Stimulated activated CD8-positive, alpha-beta memory T cell treated with anti-CD3 and anti-CD28 coated beads, Interleukin-2, amount 100 ng/mL, for 1 hour (primary cell): ENCODE measurements at places on chromosomes 5 and 9.

DNA sequence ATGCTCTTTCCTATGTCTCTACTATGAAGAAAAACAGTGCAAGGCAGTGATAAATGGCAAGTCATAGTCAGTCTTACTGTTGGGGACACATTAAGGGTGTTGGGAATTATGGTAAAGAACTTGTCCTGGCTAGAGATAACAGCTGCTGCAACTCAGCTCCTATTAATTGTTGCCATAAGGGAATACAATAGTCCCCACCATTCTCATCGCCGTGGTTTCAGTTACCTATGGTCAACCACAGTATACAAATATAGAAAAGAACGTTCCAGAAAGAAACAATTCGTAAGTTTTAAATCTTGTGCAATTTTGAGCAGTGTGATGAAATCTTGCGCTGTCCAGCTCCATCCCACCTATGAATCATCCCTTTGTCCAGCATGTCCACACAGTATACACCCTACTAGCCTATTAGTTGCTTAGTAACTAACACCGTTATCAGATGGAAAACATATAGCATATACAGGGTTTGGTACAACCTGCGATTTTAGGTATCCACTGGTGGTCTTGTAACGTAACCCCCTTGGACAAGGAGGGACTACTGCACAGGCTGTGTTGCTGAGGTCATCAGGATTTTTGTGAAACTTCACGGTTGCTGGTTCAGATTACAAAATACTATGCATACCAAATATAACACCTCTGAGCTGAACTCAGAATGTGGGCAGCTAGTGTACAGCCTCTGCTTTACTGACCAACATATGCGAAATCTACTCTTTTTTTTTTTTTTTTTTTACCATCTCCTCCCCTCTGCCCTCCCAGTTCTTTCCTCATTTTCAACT is 53.5 kb downstream of the ZFR start:
- no peak for DNase-seq

- no peak for DNase-seq
These were observed 57.2 kb upstream of the GHR start for GRCh38 chr5:42366051-42366450.

DNA sequence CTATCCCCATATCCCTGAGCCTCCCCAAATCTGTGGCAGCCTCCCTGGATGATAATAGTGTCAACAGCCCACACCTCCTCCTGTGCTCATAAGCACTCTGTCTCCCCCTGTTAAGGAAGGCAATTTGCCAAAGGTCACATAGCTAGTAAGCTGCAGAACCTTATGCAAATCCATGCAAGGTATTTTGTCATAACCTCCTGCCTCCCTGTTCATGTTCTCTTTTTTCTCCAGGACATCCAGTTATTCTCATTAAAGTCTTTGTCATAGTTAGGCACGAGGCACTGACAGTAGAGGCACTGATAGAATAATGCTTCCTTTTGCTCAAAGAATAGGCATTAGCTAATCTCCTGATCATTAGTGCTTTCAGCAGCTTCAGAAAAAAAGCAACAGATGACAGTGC is 10.2 kb upstream of the AUH start:
- DNase-seq = no peak

GRCh38 chr9:12318732-12319685 is 374.2 kb upstream of the TYRP1 start:
- DNase-seq = no peak

DNA sequence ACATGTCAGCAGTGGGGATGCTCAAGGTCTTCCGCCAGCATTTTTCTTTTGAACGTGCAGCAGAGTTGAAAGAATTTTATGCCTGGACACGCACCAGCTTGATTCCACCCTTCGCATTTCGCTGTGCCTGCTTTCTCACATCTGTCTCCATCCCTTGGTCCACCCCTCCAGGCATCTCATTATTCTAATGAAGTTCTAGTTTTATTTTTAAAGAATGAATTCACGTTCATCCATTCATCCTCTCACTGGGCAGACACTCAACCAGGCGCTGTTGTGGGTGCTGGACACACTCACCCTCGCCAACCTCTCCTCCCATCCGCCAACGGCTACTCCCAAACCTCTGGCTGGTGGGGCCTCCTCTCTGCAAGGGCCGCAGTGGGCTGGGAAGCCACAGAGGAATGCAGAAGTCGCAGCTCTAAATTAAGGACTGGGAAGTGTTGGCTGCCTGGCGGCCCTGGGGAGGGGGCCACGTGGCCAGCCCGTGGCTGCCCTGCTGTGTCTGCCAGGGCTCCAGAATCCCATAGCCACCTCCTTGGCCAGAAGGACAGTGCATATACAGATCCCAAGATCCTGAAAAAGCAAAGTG is 6.7 kb downstream of the SUSD3 start:
- DNase-seq = no peak

DNA sequence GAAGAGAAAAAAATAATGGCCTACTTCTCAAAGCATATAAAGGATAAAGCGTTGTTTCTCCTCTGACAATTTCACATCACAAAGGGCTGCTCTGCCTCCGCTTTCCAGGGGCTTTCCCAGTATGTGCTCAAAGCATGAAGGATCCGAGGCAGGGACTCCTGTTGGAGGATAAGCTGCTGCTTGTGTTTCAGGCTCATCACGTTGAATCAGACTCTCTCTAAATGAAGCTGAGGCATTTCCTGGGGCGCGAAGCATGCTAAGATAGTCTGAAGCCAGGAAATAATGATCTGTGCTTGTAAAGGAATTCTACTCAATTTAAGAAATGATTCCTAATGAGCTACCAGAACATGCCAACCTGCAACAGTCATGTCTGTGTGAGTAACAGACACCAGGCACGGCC is 97.5 kb downstream of the MARCHF11 start:
- DNase-seq = no peak

DNA sequence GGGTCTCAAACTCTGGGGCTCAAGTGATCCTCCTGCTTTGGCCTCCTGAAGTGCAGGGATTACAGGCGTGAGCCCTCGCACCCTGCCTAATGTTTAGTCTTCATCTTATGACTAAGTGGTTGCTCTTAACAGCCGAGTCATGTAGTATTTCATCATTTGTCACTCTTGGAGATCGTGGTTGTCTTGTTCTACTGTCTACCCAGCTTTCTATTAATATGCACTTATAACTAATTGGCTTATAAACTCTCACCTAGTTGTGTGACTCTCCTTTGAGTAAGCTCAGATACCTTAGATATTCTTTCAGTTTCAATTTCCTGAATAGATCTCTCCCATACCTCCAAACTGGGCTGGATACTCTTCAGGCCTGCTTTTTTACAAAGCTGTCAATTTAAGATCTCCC is 19.9 kb downstream of the SLC44A1 start:
- DNase-seq = no peak
